ENCODE measurements at places on chromosomes 7 and 10.
A peak's percentile ranks its signal among the peaks of the same experiment; 100 is the strongest.

- no peak for DNase-seq
Observed at GRCh38 chr7:47377741-47378140, 204.2 kb downstream of the TNS3 start.

DNA sequence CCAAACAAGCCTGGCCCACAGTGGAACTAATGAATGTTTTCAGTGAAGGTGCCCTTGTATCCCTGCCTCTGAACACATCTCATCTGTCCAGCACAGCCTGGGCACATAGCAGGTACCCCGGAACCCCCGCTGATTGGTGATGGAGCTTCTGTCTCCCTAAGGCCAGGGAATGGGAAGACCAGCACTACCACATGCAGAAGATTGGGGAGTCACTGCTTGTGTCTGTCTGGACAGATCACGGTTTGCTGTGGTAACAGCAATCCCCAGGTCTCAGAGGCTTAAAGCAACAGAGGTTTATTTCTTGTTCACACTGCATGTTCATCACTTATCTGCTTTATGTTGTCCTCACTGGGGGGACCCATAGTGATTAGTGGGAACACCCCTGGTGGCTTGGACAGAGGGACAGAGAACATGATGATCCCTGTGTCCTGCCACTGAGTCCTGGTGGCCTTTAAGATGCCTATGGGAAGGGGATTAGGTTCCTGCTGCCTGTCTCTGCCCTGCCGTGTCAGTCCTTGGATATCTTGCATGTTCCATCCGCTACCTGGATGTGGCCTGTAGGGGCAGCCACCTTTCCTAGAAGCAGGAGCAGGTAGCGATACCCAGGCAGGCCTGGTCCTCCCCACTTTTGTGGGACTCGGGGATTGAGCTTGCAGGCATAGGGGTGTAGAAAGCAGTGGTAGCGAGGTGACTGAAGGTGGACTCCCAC, 3.6 kb downstream of the TSPAN14 start:
- DNase-seq: no peak

DNA sequence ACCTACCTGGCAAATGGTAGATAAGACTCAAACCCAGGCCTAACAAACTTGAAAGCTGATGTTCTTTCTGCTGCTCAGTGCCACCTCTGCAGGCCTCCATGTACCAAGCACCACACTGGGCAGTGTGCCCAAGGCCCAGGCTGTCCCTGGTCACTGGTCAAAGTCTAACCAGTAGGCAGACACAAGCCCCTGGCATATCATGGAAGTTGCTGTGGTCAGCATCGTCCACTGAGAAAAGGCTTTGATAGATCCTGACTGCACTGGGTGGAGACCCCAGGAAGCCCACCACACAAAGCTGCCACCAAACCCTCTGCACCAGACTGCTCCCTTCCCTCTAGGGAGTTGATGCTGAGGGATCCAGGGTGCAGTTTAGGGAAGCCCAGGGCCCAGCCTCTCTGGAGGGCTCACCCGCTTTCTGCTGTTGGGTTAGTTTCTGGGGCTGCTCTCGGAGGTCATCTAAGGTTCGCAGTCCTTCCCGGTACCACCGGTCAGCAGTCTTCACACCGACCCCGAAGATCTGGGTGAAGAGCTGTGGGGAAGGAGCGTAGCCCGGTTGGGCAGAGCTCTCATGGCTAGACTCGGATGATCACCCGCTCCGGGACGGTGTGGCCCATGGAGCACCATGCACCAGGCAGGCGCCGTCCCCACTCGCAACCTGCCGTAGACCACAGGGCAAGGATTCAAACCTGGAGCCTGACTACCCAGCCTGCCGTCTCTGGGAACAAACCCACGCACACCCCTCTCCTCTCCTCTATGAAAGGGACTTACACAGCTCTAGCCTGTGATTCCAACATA, 6.0 kb downstream of the POLM start:
- DNase-seq: no peak

GRCh38 chr10:87544721-87545120, 40.0 kb downstream of the MINPP1 start:
- DNase-seq: no peak

- no peak for DNase-seq
Observed at GRCh38 chr7:126489874-126490273, 762.9 kb downstream of the GRM8 start.

DNA sequence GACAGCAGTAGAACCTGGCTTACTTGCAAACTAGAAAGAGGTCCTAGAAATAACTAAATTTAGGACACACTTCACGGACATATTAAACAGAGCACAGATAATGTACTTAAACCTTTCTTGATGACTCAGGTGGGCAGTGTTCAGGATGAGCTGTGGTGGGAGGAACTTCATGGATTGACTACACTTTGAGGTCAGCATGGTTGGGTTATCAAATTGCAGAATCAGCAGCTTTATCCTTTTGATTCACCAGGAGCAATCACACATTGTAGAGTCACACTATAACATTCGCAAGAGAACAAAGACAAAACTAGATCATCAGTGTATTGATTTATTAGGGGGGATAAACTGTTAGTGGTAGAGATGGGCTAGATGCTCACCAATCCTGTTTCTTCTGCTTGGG, 38.6 kb upstream of the AGK start:
- no peak for DNase-seq

- no peak for DNase-seq
Observed at GRCh38 chr10:26859241-26860101, 1.3 kb downstream of the ABI1 start.

GRCh38 chr10:21162948-21163347, 265.8 kb upstream of the NEBL start:
- DNase-seq: no peak

DNA sequence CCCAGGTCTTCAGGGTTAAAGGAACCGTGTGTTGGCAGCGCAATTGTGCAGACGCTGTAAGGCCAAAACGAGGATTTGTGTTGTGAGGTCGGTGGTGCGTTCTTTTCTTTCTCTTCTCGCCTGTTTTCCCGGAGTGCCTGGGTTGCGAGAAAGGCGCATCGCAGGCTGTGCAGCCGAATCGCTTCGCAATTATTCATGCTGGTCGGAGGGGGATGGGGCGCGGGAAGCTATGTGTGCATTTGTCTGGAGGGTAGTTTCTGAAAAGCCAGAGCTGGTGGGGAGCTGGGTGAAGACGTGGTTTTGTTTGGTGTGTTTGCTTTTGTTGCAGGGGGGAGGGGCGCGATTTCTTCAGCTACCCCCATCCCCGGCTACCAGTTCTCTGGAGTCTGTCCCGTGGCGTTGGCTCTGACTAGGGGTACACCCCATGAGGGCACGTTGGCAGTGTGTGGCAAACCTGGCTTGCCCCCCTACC, 2.1 kb downstream of the MXI1 start:
- no peak for DNase-seq

DNA sequence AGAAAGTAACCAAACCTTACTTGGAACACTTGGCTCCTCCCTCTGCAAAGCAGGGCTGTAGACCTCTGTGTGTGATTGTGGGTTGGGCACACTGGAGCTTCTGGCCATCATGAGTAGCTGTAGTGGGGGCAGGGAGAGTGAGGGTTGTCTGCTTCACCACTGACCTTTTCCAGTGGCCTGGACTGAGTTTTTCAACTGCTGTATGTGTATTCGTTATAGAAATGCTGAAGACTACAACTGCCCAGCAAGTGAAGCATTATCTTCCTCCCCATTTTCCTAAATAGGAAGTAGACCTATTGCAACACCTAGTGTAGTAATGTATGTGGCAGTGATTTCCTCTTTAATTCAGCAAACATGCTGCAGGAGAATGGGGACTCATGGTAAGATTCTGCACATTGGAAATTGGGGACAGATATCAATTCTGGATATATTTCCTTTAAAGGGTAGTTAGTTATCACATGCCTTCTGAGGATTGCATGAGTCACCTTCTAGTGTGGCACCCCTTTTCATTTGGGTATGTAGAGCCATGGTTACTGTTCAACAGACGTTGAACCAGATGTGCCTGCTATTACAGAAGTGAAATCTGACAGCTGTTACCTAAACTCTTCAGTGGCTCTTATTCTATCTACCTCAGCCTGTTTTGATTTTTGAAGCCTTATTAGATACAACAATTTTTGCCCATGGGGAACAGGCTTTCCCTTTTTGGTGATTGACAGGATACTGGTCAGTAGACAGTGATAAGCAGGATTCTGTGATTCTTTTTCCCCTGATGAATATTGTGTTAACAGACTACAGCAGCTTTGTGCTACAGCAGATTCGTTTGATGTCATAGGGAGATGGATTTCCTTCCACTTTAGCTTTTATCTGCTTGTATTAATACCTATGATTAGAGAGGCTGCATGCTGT, 130.9 kb downstream of the SND1 start:
- no peak for DNase-seq

DNA sequence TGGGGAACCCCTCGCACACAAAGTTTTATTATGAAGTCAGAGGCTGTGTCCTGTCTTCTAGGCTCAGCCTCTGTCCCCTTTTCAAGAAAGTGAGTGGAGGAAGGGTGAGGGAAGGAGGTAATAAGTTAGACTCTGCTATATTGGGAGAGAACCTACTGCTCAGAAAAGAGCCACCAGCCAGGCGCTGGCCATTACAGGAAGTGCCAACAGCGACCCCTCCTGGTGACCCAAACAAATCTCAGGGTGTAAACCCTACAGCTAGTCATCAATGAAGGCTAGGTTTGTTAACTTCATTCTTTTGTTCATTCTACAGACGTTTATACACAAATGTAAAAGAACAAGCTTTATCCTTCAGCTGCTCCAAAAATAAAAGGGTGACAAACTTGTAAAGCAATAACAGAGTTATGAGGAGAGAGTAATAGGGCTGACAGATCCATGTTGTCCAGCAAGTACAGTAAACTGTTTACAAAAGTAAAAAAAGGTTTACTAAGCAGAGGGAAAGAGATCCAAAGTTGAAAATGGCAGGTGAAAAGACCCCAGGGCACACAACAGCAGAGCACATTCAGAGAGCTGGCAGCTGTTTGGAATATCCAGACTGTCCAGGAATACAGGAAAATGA, 82.7 kb downstream of the FAM204A start:
- peak; percentile 28 for DNase-seq

DNA sequence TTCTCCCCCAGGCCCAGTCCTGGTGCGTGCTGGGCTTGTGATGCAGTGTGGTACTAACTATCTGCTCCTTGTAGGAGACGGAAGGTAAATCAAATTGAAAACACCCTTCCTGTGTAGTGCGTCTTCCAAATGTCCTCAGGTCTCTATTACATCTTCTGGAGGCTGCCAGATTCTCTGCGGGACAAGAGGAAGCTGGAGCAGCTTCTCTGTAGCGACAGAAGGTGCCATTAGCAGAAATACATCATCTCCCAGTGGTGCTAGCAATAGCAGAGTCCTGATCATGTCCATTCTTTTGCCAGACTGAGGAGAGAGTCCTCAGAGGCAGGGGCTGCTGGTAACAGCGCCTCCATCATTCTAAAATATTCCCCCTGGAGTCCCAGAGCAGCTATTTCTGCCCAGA, 675.2 kb downstream of the LRMDA start:
- DNase-seq: no peak

DNA sequence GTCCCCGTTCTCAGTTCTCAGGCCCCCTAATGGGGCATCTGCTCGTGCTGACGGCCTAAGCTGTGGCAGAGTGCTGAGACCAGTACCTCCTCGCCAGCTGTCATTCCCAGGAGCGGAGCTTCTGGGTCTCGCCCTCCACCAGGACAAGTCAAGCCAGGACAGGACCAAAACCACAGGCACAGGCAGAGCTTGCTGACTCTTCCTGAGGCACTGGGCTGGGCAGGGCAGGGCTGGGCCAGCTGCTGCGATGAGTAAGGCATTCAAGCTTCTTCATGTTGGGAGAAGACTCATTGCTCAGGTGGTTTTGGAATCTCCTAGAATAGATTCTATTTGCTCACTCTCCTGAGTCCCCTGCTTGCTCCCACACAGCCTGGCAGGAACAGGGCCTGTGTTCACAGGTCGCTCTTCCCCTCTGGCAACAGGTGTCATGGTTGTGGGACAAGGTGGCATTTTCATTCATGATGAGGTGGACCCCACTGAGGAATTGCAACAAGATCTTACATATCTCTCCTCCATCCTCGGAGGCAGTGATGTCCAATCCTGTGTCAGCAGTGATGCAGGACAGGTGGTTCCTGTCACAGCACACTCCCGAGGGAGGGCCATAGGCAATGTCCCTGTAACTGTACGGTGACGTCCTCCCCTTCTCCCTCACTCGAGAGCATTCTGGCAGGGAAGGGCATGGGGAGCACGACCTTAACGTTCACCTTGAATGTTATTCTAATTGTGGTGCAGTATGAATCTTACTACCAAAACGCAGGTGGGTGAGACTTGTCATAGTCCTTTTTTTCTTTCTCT, 17.0 kb upstream of the SH3PXD2A start:
- no peak for DNase-seq

DNA sequence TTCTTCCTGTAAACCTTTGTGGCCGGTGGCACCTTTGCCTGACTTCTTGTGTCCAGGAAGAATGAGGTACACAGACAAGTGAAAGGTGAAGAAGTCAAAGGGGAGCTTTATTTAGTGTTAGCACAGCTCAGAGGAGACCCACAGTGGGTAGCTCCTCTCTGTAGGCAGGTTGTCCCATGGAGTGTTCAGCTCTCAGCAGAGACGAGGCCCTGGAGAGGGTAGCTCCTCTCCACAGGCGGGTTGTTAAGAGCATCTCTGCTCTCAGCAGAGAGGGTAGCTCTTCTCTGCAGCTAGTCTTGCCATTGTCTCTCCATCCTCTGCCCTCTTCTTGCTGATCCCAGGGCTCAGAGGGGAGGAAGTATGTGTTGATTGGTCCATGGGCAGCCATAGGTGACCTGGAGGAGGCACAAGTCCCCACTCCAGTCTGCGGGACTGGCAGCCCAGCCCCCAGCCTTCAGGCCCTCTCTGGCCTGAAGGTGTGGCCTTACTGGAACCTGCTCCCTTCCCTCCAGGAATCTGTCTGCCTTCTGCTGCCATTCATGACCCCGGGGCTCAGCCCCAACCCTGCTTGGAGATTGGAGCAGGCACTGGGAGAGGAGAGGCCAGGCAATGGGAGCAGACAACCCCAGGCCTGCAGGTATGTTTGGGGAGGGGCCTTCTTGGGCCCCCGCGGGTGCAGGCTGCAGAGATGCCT, 24.5 kb downstream of the HHEX start:
- DNase-seq: no peak

DNA sequence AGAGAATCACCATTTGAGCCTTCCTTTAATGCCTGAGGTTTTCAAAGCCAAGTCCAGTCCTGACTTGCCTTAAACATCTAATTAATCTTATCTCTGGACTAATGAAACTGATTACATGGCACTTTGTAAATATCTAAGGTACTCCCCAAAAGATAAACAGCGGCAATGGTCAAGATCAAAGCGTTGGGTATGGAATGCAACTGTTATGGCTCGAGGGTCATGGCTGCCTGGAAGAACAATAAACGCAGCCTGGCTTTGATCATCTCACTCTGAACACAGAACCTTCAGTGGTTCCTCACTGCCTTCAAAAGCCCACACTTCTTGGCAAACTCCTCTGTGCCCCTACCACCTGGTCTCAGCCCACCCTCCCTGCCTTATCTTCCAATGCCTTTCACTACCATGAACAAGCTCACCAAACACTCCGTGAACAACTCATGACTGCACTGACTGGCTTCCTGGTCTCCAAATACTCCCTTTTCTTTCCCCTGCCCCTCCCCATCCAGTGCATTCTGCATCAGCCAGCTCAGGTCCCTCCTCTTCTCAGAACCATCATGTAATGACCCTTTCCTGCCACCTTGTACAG, 150.2 kb upstream of the NFE2L3 start:
- no peak for DNase-seq

GRCh38 chr10:112520914-112521313, 73.9 kb downstream of the VTI1A start:
- no peak for DNase-seq
